DMS 273 treated with DMSO at 0.1 percent for 48 hours (cell line): ENCODE measurements at places on chromosomes 6 and 20.

DNA sequence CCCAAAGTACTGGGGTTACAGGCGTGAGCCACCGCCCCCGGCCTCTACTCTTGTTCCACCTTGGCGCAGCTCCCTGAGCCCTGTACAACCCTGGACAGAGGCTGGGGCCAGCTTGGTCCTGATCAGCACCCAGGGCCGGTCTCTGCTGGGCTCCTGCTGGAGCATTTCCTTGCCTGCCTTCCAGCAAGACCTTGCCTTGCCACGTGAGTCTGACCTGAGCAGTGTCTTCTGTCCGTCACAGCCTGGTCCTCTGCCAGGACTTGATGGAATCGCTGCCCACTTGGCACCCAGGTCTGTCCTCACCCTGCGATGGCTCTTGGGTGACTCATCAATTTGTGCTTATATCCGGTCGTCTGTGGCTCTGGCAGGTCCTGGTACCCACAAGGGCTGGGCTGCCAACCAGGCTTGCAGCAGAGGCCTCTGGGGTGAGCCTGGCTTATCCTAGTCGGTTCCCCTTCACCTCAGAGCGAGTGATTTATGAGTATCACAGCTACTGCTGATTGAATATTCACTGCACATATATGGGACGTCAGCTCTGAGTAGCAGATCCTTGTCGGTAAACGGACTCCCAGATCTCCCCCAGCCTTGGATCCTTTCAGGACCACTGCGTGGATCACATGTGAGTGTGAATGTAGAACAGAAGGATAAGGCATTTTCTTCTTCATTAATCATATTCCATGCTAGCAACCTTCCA, 10.1 kb upstream of the SULF2 start:
- no peak for DNase-seq

DNA sequence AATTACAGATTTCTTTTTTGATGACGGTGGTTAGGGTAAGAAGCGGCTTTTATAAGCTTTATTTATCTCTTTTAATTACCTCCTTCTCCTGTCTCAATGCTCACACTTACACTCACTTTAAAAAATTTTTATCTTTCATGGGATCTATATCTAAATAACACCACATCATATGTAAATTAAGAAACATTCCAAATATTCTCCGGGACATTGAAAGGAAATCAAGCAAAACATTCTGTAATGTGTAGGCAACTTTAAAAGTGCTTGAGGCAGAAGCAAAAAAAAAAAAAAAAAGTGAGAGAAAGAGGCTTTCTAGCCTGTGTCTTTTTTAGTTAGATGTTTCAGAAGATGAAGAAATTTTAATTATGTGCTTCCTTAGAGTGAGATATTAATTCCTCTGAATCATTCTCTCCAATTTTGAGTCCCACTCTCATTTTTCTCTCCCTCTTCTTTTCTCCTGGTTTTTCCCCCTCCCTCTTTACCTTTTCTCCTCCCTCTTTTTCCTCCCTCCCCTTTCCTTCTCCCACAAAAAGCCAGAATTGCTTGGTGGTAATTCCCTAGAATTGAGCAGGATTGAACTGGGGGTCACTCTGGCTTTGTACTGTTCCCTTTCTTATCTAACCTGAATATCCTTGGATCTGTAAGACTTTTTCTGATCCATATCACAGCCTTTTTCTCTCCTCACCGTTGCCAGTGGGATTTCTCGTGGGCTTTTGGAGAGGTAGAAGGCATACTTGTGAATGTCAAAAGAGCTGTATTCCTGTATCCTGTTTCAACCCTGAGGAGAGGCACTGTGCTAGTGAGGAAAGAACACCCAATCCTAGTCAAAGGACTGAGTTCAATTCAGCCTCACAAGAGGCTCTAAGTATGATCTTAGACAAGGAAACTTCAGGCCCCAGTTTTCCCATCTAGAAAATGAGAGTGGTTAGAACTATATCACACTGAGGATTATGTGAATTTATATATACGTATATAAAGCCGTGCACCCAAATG, 30.4 kb downstream of the KCNQ5 start:
- no peak for DNase-seq

- no peak for DNase-seq
These were observed 59.1 kb upstream of the PTPN1 start for GRCh38 chr20:50450881-50451752.

- DNase-seq: no peak
These were observed 30.8 kb downstream of the ISM1 start for GRCh38 chr20:13251904-13252297.

DNA sequence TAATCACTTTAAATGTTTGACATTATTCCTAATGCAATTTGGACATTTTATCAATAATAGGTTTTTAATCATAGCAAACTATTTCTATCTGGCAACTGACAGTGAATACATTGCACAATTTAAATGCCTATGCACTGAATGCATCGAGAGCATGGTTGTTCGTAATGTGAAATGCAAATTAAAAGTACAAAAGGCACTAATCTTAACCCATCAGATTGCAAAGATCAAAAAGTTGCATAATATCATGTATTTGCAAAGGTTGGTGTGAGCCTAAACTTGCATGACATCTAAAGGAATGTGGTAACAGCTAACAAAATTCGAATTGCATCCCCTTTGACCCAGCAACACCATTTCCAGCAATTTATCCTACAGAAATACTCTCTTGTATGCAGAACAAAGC, 469.9 kb upstream of the IRAK1BP1 start:
- no peak for DNase-seq
